RKO (cell line): ENCODE measurements at places on chromosomes 13 and 19.
A peak's percentile ranks its signal among the peaks of the same experiment; 100 is the strongest.

GRCh38 chr13:51518827-51519226 is 65.4 kb upstream of the WDFY2 start:
- DNase-seq = peak; percentile 54

GRCh38 chr13:110873639-110874507 is 41.0 kb downstream of the ANKRD10 start:
- DNase-seq = no peak

DNA sequence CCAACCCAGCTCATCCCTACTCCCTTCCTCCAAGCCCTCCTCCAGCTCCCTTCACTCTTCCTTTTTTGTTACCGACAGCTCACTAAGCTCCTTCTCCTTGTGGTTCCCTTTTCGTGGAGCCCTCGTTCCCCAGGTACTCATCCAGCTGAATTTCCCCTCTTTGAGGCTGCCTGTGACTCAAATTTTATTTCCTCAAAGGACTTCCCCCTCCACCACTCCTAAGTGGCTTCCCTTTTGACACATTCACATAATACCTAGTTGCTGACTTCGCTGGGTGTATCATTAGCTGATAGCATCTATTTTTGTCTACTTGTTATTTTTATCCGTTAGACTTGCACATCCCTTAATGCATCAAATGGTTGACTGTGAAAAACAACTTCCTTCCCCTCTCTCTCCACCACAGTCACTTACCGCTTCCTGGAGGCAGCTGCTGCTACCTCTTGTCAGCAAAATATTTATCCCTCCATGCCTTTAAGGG is 14.5 kb downstream of the FFAR2 start:
- DNase-seq = no peak

- no peak for DNase-seq
Measured at GRCh38 chr13:113936166-113936965, 37.5 kb downstream of the C13orf46 start.

DNA sequence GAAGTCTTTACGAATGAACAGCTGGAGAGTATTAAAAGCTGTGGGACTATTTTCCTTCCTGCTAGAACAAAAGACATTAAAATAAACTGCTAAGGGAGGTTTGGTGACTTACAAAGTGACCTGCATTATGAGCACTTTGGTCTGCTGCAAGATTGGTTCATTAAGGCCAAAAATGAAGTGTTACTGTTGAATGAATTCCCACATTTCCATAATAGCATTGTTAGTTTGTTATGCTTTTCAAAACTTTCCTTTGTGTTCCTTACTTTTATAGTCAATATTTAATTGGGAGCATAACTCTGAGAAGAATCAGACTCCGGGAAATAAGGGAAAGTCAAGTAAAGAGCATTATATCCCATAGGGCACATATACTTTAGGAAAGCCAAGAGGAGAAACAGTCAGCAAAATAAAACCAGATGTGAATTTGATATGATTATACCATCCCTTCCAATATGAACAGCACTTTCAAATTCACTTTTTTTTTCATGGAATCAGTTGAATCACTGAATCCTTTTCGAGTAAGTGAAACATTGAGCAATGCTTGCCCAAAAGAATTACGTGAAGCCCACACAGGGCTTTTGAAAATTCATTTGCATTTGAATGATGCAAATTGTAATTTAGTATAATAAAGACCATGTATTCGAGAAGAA is 112.6 kb downstream of the KCTD12 start:
- DNase-seq = no peak

DNA sequence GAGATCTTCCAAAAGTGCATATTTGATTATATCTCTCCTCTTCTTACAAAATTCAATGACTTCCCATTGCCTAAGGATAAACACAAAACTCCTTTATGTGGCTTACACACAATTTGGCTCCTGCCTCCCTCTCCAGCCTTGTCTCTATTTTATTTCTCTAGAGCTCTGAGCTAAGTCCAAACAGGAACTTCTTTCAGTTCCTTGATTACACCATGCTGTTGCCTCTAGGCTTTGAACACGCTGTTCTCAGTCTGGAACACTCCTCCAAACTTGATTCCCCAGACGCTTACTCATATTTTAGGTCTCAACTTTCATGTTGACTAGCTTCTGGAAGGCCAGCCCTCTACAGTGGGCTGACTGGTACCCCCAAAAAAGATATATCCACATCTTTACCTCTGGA is 258.5 kb downstream of the COG6 start:
- DNase-seq = no peak

DNA sequence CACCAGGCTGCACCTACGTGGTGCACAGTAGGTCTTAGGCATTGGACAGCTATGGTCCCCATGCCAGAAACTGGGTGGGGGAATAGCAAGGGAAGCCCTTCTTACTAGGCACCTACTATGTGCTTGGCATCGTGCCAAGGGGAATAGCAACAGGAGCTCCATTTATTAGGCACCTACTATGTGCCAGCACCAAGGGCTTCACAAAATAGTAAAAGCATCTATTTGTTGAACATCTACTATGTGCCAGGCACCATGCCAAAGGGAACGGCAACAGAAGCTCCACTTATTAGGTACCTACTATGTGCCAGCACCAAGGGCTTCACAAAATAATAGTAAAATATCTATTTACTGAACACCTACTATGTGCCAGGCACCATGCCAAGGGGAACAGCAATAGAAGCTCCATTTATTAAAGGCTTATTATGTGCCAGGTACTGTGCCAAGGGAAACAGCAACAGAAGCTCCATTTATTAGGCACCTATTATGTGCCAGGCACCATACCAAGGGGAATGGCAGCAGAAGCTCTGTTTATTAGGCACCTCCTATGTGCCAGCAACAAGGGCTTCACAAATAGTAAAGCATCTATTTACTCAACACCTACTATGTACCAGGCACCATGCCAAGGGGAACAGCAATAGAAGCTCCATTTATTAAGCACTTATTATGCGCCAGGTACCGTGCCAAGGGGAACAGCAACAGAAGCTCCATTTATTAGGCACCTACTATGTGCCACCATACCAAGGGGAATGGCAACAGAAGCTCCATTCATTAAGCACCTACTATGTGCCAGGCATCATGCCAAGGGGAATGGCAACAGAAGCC is 108.5 kb downstream of the PTPRS start:
- DNase-seq = no peak

GRCh38 chr19:18450931-18451836 is 13.3 kb upstream of the ISYNA1 start:
- peak; percentile 60 for DNase-seq
